ENCODE measurements at places on chromosomes 6 and 20.

GRCh38 chr6:167113047-167113754 lies 9.7 kb upstream of the CCR6 start:
- DNase-seq = no peak

DNA sequence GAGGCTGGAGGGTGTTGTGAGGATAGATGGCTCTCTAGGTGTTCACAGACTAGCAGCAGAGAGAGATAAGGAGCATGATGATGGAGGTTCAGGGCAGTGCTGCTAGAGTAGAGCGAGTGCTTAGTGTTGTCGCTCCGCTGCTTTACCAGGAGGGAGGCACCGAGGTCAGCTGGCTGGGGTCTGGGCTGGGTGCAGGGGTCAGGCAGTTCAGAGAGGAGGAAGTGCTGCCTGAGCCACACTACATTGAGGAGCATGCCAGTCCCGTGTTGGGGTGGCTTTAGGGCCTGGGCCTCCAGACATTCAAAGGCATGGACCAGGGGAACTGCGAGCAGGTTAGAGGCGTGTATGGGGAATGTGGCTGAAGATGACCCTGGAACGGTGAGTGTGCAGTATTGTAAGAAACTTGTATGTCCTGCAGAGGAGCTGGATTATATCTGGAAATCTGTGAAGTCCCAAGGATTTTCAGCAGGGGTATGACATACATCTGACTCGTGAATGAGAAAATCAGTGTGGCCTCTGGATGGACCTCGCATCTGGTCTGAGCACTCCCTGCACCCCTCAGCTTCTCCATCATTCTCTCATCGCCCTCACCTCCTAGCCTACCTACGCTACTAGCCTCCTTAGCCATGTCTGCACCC lies 66.9 kb downstream of the IGF2R start:
- no peak for DNase-seq

DNA sequence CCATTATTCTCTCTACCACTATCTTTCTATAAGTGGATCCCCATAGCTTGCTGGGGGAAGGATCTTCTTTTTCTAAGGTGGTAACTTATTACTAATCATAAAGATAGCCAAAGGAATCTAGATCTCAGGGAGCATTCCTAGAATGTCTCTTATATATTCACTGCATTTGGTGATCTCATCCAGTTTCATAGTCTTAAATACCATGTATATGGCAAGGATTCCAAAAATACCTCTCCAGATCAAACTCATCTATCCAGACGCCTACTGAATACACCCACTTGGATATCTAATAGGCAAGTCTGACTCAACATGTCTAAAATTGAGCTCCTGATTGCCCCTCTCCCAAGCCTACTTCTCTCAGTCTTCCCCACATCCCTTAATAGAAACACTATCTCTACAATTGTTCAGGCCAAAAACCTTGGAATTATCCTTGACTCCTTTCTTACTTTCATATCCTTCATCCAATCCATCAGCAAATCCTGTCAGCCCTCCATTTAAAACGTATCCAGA lies 264.4 kb downstream of the HACE1 start:
- DNase-seq = no peak

DNA sequence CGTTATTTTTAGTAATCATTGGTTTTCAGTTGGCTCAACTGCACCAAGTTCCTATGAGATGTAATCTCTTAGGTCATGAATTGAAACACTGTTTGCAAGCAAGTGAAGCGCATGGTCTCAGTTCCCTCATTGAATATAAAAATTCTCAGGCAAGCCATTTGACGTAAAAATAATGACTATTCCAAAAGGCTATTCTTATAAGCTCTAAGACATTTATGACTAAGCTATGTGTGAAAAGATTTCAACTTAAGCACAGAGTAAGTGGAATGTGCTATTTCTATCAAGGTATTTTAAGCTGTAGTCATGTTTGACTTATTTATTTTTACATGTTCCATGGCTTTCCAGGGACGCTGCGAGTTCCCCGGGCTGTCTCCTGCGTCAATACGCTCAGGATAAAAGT lies 248.5 kb downstream of the THBS2 start:
- no peak for DNase-seq

DNA sequence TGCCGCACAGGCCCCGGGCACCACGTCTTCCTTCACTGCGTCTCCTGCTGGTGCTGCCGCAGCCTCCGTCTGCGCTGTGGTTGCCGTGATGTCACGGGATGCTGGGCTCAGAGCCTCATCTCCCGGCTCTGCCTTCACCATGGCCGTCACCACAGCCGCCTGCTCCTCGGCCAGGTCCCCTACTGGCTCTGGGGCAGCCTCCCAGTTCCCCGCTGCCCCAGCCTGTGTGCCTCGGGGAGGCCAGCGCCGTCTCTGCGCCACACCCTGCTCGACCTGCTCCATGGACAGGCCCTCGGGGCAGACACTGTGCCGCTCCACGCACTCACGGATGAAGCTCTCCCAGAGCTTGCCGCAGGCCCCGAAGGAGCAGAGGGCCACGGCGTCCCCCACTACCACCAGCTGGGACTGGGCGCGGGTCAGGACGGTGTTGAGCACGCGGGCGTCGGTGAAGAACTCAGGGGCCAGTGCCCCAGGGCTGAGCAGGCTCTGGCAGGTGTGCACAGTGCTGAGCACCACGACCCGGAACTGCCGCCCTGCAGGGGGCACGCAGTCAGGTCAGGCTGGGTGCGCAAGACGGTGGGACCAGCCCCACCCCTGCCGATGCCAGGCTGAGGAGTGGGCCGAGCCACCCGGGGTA lies 8.2 kb downstream of the HELZ2 start:
- no peak for DNase-seq

DNA sequence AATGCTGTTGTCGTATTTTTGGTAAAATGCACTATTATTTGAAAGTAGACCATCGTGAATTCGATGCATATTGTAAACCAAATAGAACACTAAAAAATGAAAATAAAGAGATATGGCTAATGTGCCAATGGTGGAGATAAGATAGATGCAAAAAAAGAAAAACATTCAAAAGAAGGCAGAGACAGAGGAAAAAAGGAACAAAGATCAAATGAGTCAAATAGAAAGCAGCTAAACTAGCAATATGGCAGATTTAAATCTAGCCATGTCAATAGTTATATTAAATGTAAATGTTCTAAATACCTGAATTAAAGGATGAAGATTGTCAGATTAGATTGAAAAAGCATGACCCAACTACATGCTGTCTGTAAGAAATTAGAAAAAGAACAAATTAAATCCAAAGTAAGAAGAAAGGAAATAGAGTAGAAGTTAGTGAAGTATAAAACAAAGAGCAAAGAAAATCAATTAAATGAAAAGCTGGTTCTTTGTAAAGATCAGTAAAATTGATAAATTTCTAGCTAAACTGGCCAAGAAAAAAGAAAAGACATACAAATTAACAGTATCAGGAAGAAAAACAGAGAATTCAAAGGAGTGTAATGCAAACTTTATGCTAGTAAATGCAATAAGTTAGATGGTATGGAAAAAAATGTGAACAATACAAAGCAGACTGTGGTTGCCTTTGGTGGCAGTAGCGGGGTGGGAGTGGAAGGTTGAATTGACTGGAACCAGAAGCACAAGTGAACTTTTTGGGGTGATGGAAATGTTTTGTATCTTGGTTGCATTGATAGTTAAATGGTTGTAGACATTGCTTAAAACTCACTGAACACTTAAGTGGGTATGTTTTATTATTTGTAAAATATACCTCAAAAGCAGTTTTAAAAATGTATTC lies 44.8 kb downstream of the PTPN1 start:
- DNase-seq = no peak

DNA sequence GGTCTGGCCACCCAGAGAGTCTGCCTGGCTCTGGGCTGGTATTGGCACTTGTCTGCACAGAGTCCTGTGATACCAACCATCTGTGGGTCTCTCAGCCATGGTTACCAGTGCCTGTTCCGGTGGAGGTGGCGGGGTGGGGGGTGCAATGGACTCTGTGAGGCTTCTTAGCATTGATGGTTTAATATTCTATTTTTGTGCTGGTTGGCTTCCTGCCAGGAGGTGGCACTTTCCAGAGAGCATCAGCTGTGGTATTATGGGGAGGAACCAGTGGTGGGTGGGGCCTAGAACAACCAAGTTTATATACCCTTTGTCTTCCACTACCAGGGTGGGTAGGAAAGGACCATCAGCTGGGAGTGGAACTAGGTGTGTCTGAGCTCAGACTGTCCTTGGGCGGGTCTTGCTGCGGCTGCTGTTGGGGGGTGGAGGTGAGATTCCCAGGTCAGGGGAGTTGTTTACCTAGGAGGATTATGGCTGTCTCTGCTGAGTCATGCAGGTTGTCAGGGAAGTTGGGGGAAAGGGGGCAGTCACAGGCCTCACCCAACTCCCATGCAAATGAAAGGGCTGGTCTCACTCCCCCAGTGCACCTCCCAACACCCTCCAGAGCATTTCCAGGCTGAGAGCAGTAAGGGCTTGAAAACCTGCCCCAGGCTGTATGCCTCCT lies 117.5 kb downstream of the FLRT3 start:
- no peak for DNase-seq

GRCh38 chr6:32387589-32388340 lies 16.1 kb upstream of the TSBP1 start:
- DNase-seq = no peak

- no peak for DNase-seq
Measured at GRCh38 chr20:51560550-51561307, 18.2 kb upstream of the NFATC2 start.

- no peak for DNase-seq
Measured at GRCh38 chr6:14912226-14912625, 333.6 kb upstream of the JARID2 start.

GRCh38 chr6:100678027-100678426 lies 203.1 kb downstream of the ASCC3 start:
- DNase-seq = no peak

GRCh38 chr6:21610341-21610740 lies 16.8 kb downstream of the SOX4 start:
- no peak for DNase-seq

DNA sequence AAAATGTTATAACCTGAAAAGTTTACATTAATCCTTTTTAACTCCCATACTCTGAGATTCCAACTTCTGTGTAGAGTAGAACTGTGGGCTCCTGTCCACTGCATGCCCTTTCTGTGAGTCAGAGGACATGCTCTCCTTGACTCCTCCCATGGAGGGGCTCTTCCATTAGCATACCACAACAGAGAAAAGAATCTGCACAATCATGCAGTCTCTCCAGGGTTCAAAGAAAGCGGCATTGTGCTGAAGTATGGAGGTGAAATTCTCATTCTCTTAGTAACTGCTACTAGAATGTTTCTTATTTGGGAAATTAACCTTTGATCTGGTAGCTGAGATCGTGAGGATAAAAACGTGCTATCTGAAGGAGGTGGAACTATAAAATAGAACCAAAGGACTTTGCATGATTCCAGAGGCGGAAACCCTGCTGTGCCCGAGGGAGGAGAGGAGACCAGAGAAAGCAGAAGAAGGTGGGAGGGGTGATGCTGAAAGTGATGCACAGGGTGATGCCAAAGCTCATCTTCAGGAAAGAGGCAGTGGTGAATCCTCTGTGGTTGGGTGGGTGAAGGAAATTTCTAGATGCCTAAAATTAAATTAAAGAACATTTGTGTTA lies 202.2 kb upstream of the PCSK2 start:
- DNase-seq = no peak

DNA sequence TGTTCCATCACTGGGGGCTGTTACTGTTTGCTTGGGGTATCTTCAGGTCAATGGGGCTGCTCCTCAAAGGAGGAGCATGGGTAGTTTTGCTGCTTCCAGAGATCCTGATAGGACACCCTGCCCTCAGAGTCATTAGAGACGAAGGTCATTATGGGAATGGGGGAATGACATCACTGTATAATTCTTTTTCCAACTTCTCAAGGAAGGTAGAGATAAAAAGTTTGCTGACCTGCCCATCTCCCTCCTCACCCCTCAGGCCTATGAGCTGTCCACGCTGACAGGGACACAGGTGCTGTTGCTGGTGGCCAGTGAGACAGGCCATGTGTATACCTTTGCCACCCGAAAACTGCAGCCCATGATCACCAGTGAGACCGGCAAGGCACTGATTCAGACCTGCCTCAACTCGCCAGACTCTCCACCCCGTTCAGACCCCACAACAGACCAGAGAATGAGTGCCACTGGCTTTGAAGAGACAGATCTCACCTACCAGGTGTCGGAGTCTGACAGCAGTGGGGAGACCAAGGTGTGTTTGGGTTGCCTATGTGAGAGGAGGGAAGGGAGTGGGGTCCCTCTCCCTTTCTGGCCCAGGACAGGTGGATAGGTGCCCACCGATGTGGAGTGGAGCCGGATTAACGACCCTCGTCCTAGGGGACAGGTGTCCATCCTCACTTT lies 2.7 kb downstream of the SRF start:
- DNase-seq = no peak

DNA sequence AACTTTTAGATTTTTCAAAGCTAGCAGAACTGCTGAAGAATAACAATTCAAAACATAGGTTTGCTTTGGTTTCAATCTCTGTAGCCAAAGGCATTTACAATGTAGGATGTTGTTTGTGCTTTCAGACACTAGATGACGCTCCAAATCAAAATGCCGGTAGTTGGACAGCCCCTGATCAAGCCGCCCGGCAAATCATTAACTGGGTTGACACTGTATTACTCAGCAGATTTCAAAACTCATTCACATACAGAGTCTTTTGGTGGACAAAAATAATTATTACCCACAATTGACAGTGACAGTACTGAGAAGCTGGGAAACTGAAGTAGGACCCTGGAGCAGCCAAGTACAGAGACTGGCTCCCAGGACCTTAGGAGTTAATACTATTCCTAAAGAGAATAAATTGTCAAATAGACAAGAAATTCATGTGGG lies 21.3 kb upstream of the HFE start:
- peak; percentile 79 for DNase-seq

DNA sequence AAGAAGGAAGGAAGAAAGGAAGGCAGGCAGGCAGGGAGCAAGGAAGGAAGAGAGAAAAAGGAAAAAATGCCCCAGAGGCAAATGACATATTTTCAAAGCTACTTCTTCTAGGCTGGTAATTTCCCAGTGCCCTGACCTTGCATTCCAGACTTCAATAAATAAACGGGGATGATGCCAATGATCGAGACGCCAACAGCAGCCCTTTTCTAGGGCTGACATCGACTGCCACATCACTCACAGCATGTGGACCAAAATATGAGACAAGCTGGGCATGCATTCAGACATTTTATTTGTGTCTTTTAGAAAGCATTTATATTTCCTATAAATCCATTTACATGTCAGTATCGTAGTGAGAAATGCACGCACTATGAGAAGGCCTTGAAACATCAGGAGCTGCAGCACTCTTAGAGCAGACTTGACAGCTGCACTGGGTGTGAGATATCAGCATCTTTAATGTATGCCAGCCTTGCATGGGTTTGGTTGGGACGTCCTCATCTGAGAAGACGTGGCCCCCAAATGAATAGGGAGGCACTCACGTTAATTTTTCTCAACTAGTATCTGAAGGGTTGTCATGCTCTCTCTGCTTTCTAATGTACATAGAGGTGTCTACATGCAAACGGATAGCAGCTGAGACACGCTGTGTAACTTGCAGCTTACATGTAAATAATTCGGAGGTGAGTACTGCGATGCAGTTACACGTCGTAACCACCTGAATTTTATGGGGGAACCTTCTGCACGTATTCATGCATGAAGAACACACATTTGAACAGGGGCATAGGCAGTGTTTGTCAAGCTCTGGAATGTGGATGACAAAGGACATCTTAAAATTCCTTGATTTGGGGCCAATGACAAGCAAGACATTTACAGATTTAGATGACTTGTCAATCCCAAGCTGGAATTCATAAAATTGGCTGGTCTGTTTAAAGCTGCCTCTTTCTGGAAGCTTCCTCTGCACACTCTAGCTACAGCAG lies 149.1 kb upstream of the AGPAT4 start:
- no peak for DNase-seq
